Effector memory CD4-positive, alpha-beta T cell (primary cell): ENCODE measurements at places on chromosomes 1 and 21.

- no peak for DNase-seq
Observed at GRCh38 chr1:23646541-23646940, 45.1 kb upstream of the RPL11 start.

DNA sequence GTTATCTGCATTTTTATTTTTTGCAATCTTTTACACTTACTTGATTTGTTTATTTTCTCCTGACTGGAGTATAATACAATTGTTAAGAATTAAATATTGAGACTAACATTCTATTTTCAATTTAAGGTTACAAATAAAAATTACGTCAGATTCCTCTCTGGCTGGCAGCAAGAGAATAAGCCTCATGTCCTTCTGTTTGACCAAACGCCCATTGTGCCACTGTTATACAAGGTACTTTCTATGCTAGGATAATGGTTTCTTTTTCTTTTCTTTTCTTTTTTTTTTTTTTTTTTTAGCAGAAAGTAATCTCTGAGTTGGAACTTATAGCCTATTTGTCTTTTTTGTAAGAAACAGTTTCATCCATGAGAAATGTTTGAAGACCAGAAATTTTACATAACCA, 20.0 kb downstream of the DNAJC16 start:
- DNase-seq, result no peak

GRCh38 chr1:41239988-41240610, 2.0 kb downstream of the SCMH1 start:
- no peak for DNase-seq

DNA sequence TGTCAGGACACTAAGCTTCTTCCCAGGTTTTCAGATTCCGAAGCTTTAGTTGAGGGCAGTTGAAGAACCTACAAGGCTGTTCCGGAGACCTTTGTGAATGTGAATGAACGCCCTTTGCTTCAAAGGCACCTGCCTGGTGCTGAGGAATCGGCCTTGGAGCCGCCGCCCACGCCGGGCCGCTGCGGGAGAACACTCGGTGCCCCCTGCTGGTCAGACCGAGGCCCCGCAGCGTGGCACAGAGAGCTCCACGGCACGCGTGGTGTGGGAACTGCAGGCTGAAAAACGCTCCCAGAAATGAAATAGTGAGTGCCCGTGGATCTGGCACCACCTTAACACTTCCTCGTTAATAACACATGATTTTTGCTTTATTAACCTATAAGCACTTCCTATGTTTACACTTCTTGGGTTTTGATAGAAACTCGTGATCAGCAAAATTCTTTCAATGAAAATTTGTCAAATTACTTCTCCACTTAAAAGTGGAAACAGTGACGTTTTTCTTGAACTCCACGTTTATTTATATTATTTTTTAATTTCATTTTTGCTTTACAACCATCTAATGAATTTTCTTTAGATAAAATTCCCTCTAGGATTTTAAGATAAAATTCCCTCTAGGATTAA, 460.6 kb downstream of the DSCAM start:
- DNase-seq, result no peak

GRCh38 chr1:56064705-56065104, 514.7 kb downstream of the PLPP3 start:
- DNase-seq, result no peak
